Skeletal muscle tissue (tissue), 5 donors: ENCODE measurements at places on chromosomes 3 and 15. TPM values are rescaled to one million over a fixed set of nuclear protein-coding genes. Genes with fewer than 3 reads are reported as not detected.

SCN5A gene
- 1.6 TPM for total RNA-seq

CELSR3 gene
- total RNA-seq: under 0.01 TPM

DTX3L gene
- total RNA-seq: 9.9 TPM

AP3B2 gene
- total RNA-seq: not detected

VEPH1 gene
- total RNA-seq: 1.0 TPM
